Mucosa of descending colon (tissue), 3 donors: ENCODE measurements at places on chromosomes 7 and 10.

- no peak for DNase-seq
Observed at GRCh38 chr7:47991270-47991669, 11.9 kb upstream of the HUS1 start.

- no peak for DNase-seq
Observed at GRCh38 chr7:126179916-126180315, 1072.8 kb downstream of the GRM8 start.

GRCh38 chr10:60031664-60032063 is 125.3 kb upstream of the CCDC6 start:
- no peak for DNase-seq

GRCh38 chr10:128550045-128550444 is 423.8 kb upstream of the MKI67 start:
- no peak for DNase-seq

- DNase-seq: no peak
Observed at GRCh38 chr10:31515819-31516402, 196.9 kb downstream of the ZEB1 start.

- DNase-seq: no peak
Observed at GRCh38 chr10:787933-788651, 98.6 kb upstream of the DIP2C start.

DNA sequence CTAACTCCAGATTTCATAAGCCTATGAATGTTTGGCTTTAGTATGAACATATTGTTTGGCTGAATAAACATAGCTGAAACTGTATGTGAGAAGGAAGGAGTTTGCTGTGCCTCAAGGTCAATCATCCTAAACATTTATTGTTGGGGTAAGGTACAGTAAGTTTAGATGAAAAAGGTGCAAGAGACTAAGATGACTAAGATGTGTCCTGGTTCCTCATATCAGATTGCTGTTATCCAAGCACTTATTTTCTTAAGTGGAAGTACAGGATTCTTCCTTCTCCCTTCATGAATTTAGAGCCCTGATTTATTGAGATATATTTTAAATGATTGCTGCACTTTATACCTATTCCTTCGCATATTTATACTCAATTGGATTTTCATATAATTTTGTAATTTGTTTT is 12.2 kb downstream of the MDFIC start:
- DNase-seq: no peak

DNA sequence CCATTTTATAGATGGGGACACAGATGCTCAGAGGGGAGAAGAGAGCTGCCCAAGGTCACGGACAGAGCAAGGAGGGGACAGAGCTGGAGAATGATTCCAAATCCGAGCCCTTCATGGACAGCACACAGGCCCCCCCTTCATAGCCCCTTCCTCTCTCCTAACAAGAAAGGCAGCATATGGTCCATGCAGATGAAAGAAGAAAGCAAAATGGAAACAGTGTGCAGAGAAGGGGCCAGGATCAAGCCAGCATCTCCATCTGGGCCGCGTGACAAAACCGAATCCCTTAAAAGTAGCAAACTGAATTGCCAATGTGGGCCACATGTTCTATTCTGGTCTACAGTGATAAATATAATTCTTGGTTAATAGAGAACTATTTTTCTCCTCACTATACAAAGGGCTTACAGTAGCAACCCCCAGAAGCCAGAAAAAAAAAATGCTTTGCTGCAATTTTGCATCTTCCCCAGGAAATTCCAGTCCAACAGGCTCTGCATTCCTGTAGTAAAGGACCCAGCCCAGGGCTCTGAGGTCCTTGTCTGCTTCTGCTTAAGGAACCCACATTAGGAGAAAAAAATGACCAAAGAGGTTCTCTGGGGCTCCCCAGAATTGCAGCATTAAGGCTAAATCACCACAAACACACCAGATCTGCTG is 7.8 kb downstream of the CPXM2 start:
- DNase-seq: no peak

- peak; percentile 10 for DNase-seq
Observed at GRCh38 chr10:78964952-78965633, 103.7 kb upstream of the ZMIZ1 start.

- no peak for DNase-seq
Observed at GRCh38 chr10:50561266-50561665, 62.5 kb downstream of the SGMS1 start.

DNA sequence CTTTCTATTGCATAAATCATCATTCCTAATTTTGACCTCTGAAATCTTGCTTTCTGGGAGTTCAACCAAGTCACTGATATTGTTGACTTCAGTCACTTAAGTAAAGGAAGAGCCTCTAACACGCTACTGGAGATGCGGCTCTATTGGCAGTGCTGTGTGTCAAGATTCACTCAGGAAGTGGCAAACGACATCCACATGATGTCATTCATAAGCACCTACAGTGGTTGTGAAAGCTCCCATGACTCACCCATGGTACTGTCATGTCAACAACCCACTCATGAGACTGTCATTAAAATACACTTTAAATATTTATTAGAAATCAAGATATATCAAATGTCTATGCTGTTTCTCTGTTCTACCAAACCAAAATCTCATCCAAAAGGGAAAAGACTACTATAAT is 52.5 kb upstream of the LHFPL3 start:
- no peak for DNase-seq

GRCh38 chr7:116618338-116619128 is 53.5 kb upstream of the MET start:
- no peak for DNase-seq

- DNase-seq: no peak
Observed at GRCh38 chr7:149500201-149500600, 2.6 kb upstream of the ZNF746 start.

- DNase-seq: no peak
Observed at GRCh38 chr7:130988443-130988842, 254.4 kb upstream of the KLF14 start.

DNA sequence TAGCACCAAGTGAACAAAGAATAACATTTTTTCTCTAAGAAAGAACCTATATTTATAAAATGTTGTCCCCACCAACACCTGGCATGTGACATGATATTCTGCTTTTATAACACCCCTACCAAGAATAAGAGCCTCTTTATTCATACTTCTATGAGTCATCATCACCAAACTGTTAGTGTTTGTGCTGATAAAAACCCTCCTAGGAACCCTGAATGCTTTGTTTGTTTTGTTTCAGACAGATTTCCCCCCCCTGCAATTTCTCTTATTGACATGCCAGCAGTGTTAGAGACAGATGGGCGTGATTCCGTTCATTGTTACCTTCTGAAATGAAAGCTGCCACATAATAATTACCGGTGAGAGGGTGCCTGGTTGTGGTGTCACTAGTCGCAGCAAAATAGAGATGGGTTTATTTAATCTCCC is 651.1 kb downstream of the SORCS1 start:
- DNase-seq: no peak

DNA sequence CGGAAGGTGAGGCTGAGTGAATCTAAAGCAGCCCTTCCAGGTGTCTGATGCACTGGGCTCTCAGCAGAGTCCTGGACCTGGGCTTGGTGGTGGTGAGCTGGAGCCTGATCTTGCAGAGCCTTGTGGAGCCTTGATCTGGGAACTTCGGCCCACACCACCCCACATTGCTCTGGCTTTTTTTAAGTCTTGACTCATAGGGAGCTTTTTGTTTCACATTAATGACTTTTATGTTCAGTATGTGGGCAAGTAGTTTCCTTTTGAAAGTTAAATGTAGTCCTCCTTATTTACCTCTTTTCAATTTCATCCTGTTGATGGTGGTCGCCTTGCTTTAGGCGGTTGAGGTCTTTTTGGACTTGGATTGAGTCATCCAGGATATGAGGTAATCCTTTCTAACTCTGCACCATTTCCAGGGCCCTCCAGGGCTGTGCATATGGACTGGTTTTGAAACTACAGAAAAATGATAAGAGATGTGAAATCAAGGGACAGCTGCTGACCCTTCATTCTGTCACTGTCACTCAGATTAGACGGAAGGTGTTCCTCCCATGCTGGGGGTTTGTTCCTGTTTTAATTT is 2.9 kb upstream of the NRAP start:
- no peak for DNase-seq

- no peak for DNase-seq
Observed at GRCh38 chr10:133394801-133395221, 854 bp downstream of the MTG1 start.

DNA sequence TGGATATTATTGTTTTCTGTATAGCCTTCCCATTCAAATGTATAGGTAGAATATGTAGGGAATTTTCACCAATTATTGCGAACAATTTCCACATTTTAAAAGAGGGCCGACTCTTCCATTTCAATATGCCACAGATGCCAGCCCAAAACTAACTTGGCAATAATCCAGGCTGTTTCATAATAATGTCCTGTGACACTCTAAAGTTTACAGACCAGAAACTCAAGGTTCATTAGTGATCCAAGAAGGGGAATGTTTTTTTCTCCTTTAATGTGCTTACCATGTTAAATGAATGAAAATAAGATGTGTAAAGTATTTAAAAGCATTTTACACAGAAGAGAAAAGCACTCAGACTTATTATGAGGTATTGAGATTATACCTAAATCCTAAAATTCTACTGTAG is 63.0 kb upstream of the FAM3C start:
- DNase-seq: no peak

DNA sequence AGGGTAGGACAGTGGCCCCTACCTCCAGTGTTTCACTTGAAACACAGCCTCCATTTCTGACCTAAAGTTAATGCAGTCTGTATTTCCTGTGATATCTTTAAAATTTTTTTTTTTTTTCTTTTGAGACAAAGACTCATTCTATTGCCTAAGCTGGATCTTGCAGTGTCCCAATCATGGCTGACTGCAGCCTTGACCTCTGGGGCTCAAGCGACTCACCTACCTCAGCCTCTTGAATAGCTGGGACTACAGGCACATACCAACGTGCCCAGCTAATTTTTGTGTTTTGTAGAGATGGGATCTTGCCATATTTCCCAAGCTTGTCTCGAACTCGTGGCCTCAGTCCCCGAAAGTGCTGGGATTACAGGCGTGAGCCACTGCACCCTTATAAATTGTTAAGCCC is 16.7 kb upstream of the MGAM2 start:
- DNase-seq: no peak
